HCEC 1CT (cell line): ENCODE measurements at places on chromosomes 11 and 22.
A peak's percentile ranks its signal among the peaks of the same experiment; 100 is the strongest.

GRCh38 chr11:129937592-129938238, 42.3 kb upstream of the NFRKB start:
- DNase-seq, result no peak

- peak; percentile 76 for DNase-seq
These were observed 98.6 kb downstream of the KIF18A start for GRCh38 chr11:28009388-28009787.

DNA sequence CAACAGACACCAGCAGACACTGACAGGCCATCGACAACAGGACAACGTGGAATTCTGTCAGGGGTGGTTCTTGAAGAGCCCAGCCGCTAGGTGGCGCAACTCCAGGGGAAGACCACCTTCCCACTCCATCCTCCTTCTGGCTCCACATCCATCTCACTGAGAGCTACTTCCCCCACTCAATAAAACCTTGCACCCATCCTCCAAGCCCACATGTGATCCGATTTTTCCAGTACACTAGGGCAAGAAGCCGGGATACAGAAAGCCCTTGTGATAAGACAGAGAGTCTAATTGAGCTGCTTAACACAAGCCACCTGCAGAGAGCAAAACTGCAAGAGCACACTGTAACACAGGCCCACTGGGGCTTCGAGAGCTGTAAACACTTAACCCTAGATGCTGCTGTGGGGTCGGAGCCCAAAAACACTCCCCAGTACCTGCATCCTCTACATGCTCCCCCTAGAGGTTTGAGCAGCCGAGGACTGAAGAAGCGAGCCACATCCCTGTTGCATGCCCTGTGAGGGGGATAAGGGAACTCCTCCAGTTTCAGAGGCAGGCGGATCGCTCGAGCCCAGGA, 11.5 kb upstream of the RAB39A start:
- peak; percentile 23 for DNase-seq

DNA sequence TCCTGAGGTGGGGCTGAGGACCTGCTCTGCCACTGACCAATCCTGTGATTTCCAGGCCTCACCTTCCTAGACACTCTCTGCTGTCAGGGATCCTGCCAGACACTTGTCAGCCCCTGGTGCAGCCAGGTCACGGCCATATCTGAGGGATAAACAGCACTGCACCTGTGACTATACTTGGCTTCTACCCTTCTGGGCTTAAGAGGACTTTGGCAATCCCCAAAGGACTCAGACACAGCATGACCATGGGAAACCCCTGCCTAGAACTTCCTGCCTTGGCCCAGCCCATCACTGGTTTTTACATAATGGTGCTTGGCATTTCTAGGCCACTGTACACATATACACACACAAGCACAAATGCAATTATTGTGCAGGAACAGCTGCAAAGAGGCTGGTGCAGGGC, 11.6 kb upstream of the OLFML1 start:
- no peak for DNase-seq

GRCh38 chr22:48926136-48926535, 901.5 kb downstream of the BRD1 start:
- DNase-seq, result no peak

DNA sequence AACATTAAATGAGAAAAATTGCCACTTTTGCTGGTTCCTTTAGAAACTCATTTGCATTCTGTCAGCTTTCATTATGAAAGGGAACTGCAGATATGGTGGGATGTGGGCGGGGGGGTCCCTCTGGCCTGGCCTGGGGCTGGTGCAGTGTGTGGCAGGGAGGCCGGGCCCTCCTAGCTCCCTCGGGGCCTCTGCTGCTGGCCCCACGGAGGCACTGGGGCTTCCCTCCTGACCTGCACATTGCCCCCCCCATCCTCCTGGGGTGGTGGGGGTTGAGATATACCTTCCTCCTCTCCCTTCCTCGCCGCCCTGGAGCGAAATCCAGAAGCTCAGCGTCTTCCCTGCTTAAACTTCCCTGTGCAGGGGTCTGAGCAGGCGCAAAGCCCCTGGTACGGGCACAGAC, 1005.9 kb downstream of the BRD1 start:
- no peak for DNase-seq

DNA sequence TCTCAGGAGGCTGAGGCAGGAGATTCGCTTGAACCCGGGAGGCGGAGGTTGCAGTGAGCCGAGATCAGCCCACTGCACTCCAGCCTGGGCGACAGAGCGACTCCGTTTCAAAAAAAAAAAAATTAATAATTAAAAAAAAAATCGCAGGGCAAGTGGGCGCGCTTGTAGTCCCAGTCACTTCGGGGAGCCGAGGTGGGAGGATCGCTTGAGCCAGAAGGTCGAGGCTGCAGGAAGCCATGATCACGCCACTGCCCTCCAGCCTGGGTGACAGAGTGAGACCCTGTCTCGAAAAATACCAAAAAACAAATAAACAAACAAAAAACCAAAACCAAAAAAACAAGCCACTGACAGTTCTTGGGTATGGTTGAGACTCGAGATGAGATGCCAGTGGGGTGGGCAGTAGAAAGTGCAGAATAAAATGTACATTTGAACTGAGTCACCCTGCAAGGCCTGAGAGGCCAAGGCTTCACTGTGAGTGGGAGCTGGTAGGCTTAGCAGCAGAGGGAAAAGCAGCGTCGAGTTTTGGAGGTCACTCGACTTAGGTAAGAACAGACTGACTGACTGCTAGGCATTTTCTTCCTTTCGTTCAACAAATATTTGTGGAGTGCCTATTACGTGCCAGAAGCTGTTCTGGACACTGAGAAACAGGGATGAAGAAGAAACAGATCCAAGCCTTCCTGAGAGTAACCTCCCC, 635 bp upstream of the LDHA start:
- no peak for DNase-seq

DNA sequence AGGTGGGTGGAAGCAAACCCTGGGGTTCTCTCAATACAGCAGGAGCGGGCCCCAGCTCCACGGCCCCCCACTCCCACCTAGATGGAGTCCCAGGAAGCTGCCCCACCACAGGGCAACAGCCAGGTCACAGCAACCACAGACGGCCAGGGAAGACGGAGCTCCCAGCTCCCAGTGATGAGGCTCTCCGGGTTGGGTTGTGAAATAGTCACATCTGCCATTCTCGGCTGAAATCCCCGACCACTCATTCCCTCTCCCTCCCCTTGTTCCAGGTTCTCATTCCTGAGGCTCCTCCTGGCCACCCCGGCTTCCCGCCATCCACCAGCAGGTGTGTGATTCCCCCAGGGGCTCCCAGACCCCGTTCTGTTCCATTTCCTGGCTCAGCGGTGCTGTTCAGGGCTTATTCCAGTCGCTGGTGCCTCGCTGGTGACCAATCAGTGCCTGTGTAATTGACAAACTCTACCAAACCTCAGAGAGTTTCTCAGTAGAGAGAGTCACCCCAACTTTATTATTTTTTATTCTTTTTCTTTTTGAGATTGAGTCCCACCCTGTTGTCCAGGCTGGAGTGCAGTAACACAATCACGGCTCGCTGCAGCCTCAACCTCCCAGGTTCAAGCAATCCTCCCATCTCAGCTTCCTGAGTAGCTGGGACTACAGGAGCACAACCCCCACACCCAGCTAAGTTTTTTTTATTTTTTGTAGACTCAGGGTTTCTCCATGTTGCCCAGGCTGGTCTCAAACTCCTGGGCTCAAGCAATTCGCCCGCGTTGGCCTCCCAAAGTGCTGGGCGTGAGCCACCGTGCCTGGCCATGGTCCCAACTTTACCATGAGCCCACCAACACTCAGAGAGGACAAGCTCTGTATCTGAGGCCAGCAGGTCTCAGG, 63.2 kb downstream of the SHANK2 start:
- DNase-seq, result no peak

- DNase-seq, result no peak
These were observed 3.4 kb downstream of the USP2 start for GRCh38 chr11:119377961-119378667.

DNA sequence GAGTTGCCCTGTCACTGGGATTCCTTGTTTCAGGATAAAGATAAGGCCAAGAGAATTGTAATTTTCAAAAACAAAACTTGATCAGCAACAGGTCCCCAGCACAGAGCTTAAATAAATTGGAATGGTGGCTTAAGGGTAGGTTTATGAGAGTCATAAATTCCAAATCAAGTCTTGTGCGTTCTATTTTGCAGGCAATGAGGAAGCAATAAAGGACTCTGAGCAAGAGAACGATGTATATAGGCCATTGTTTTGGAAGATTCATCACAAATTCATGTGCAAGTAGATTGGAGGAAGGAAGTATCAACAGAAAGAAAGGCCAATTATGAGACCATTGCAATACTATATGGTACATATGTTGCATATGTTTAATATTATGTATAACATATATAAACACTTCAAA, 65.7 kb upstream of the PGR start:
- DNase-seq, result no peak

DNA sequence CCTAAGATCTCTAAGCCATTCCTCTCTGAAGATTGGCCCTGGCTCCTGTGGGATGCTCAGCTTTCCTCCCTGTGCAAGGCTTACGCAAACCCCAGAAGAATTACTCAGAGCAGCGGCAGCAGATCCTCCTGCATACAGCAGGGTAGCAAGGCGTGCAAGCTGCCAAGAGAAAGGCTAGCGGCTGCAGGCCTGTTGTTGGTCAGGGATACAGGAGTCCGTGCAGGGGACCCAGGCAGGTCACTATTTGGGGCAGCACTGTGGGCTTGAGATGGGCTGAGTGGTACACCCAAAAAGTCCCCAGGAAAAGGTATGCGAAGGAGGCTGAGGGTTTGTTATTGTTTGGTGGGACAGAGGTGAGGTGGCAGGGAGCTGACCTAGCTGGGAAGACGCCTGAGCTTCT, 1.5 kb downstream of the GLB1L2 start:
- no peak for DNase-seq
